ENCODE measurements at places on chromosomes 13 and 19.

DNA sequence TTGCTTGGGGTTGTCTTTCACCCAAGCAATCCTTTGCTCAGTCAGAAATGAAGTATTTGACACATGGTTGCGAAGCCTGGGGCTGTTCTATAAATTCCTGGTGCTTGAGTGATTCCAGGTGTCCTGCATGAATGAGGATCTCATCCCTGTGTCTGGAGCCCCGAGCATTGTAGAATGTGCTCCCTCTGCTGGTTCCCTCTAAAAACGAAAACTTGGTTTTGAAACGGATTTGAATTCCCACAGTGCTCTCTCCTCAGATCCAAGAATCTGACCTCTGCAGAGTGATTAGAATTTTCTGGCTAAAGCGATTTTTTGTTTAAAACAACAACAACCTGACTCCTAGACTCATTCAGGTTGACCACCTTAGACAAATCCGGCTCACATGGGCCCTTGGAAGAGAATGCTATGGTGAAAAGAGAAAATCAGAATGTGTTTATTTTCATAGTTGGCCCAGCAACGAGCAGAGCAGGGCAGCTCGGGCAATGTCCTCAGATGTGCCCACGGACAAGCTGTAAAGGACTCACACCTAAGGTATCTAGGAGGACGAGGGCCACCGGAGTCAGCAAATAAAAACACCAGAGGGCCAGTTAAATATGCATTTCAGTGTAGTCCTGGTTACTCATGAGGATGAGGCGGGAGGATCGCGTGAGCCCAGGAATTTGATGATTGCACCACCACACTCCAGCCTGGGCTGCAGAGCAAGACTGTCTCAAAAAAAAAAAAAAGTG, 8.7 kb upstream of the ATP12A start:
- peak; percentile 68 for DNase-seq

DNA sequence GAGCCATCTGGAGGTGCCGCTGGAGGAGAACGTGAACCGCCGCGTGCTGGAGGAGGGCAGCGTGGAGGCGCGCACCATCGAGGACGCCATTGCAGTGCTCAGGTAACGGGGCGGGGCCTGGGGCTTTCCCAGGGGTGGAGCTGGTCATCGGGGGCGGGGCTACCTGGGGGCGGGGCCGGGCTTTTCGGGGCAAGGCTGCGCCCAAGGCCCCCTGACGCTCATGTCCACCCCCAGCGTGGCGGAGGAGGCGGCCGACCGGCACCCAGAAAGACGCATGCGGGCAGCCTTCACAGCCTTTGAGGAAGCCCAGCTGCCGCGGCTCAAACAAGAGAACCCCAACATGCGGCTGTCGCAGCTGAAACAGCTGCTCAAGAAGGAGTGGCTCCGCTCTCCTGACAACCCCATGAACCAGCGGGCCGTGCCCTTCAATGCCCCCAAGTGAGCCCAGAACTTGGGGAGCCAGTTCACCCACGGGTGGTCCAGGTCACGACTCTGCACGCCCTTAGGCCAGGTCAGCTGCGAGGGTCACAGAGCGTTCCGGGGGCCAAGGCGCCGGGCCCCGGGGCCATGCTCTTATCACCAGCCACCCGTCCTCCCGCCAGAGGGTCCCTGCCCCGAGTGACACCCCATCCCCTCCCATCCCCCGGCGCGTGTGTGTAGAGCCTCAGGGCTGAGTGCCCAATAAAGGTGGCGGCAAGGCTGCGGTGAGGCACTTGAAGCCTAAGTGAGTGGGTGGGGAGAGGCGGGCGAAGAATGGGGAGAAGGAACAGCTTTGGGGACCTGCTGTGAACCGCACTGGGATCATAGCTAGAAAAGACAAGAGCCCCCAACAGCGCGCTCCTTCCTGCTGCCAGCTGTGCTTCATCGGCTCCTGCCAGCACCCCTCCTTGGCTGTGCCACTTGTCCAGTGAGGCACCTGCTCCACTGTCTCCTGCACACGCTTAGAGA, 10.7 kb downstream of the CCDC124 start:
- no peak for DNase-seq

- no peak for DNase-seq
These were observed 175.3 kb downstream of the VWA8 start for GRCh38 chr13:41785402-41786172.

DNA sequence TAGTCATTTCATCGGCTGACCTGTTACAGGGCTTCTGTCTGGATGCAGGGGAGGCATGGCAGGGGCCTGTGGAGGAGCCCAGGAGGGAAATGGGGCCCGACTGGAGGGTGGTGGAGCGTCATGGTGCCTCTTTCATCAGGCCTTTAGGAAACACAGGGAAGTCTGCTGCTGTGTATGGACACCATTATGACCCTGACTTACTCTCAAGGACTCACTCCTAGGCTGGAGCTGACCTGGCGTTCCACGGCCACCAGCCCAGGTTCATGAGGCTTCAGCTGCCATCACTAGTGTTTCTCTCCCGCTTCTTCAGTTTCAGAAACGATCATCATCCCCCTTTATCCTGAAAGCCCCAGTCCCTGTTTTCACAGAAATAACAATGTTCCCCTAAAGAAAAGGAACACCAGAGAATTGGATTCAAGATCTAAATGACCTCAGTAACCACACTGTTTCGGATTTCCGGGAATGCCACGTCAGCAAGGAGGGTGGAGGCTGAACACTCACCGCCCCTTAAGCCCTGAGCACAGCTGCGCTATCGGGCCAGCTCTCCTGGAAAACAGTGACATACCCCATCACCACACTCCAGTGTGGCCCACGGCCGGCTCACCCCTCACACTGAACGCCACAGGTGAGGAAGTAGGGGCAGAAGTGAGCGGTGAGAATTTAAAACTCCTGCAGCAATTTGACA, 67.6 kb downstream of the SOX1 start:
- no peak for DNase-seq

DNA sequence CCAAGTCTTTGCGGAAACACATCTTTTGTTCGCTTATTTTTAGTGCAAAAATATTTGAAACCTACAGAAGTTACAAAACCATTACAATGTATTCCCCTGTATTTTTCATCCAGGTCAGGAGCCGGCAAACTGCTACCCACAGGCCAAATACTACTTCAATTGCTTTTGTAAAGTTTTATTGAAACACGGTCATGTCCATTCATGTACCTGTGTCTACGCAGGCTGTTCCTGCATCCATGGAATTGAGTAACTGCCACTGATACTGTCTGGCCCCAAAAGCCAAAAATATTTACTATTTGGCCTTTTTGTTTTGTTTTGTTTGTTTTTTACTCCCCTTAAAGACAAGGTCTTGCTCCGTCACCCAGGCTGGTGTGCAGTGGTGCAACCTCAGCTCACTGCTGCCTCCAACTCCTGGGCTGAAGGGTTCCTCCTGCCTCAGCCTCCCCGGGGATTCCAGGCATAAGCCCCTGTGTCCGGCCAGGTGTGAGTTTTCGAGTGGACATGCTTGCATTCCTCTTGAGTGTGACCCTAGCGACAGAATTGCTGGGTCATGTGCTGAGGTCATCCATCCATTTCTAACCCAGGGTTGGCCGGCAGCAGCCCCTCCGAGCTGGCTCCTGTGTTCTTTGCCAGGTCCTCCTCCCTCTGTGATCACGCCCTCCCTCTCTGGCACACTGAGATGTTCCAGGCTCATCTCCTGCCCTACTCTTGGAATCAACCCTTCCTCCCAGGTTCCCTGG, 10.9 kb upstream of the S1PR4 start:
- no peak for DNase-seq

- no peak for DNase-seq
These were observed 62.2 kb downstream of the ZAR1L start for GRCh38 chr13:32252812-32253438.

DNA sequence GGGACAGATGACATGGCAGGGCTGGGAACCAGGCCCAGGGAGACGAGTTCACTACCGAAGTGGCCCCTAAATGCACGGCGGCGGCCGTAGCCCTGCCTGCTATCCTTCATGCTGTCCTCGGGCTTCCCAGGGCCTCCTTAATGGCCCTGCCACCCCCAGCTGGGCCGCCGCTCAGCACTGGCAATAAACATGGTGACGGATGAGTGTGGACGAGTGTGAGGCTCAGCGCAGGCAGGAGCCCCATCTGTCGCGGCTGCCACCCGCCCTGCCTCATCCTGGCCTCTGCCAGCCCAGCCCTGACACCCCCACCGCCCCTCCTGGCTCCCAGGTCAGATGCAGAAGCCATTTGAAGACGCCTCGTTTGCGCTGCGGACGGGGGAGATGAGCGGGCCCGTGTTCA, 13.6 kb downstream of the PIN1 start:
- DNase-seq: no peak

DNA sequence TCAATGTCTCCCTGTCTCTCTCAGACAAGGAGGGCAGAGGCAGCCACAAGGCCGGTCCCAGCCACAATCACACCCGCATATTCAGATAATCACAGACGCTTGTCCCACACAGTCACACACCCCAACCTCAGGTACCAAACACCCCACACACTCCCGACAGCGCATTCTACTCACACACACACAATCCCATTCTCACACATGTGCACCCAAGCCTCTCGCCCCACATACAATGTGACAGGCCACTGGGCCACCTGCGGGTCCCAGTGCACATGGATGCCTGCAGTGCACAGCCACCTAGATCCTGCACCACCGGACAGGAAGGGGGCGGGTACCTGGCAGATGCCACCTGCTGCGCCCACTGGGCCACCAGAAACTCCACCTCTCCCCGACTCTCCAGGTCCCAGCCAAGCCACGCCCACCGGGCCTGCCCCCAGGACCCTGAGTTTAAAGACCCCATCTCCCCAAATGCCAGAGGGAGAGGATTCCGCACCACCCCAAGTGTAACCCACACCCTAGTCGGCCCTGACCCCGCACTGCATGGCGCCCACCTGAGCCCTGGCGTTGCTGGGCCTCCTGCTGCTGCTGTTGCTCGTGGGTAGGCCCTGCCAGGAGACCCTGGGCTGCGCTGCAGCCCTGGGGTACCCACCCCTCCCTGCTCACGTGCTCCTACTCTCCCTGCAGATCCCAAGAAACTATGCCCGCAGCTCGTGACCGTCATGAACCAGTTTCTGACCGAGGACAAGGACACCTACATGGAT, 10.6 kb downstream of the SCGB2B2 start:
- DNase-seq: no peak

DNA sequence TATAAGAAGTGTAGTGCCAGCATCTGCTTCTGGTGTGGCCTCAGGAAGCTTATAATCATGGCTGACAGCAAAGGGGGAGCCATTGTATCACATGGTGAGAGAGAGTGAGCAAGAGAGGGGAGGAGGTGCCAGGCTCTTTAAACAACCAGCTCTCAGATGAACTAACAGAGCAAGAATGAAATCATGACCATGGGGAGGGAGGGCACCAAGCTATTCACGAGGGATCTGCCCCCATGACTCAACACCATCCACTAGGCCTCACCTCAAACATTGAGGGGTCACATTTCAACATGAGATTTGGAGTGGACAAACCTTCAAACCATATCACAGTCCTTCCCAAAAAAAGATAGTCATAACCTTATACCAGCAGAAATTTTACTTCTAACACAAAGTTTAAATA, 174.0 kb downstream of the GPC5 start:
- DNase-seq: no peak

- DNase-seq: no peak
These were observed 12.2 kb downstream of the RHPN2 start for GRCh38 chr19:33052352-33052972.

DNA sequence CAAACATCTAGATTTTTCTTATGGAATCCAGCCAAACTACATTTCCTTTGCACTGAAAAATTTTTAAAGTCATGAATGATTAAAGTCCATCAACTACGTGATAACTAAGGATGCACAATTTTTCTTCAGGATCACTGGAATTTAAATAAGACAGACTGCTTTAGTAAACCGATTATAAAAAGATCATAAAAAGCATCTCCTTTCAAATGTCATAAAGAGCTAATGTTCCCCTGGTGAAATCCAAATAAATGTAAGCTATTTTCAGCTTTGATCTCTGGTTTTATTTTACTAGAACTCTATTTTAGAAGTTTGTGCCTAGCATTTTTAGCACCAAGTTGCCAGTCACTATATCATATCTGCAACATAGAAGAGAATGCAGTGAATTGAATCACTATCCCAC, 460.8 kb downstream of the RFC3 start:
- DNase-seq: no peak

GRCh38 chr13:69769608-69770007, 338.0 kb upstream of the ATXN8OS start:
- DNase-seq: no peak

- no peak for DNase-seq
These were observed 1861.3 kb downstream of the PCDH9 start for GRCh38 chr13:65368832-65369231.

DNA sequence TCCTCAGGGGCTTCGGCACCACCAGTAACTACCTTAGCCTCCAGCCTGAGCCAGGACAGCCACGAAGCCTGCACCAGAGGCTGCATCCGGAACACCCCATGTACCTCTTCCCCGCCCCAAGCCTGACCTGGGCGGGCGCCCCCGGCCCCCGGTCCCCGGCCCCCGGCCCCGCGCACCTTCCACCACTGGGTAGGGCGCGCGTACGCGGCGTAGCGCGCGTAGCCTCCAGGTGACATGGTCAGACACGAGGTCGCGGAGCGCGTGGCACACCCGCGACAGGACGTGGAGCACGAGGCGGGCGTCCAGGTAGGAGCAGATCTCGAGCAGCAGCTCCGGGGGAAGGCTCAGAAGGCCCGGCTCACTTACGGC, 450 bp downstream of the FBXW9 start:
- no peak for DNase-seq

DNA sequence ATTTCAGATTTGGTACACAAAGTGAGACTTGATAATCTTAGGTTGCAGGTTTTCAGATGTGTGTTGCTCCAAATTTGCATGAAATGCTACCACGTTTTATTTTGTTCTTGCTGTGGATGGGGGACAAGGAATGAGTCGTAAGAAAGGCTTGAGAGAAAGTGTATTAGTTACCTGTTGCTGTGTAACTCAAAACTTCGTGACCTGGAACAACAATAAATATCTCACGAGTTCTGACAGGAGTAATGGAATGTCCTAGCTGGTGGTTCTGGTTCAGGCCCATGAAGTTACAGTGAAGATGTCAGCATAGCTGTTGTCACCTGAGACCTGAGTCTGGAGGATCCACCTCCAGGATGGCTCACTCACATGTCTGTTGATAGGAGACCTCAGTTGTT, 1.2 kb downstream of the ZNF8 start:
- DNase-seq: no peak

DNA sequence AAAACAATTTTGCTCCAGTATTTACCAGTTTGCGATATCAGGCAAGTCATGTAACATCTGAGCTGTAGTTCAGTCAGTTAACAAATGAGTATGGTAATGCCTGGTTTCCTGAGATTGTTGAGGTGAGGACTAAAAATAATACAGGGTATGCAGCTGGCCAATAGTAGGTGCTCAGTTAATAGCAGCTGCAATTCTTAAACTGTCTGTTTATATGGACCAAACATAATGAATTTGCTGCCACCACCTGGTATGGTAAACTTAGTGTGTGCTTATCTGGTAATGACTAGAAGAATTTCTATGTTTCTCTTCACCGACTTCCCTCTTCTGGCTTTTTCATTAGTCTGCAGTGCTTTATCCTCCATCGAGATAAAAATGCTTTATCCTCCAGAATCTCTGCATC, 9.1 kb downstream of the ZMYM2 start:
- DNase-seq: peak; percentile 1
